ENCODE measurements at places on chromosomes 1 and 21. TPM values are rescaled to one million over a fixed set of nuclear protein-coding genes. Genes with fewer than 3 reads are reported as not detected.

DNA sequence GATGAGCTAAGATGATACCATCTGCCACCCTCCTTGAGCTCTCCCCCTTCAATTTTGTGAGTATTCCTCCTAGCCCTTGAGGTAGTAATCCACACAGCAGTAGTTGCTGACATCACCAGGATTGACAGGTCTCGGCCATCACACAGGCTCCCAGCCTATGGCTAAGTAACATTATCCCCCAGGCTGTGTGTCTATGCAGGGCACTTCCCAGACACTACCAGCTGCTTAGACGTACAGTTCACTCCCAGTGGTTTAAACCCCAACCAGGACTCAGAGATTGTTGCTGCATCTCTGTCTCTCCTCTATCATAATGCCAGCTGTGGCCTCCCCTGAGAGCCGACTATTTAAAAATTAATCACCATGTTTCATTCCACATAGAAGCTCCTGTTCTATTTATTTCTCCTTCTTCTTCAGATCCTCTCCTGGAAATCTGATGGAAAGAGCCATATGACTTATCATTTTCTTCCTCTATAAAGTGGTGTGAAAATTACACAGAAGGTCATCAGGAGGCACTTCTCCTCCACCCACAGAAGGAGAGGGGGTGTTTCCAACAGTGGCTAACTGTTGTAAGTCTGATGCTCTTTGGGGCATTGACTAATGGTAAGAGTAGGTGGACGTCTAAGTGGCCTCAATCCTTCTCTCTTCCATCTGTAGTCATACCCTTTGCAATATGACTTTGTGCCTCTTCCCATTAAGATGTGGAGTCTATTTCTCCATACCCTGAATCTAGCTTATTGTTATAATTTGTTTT lies 396.3 kb downstream of the SETD4 start:
- no peaks in the 10 kb centered on the region for H3K27me3 ChIP-seq
- H3K27ac ChIP-seq, result no peak overlapping the region
- no peak for DNase-seq
- no peak overlapping the region for H3K4me3 ChIP-seq
- H3K4me1 ChIP-seq, result no peaks in the 10 kb centered on the region

DNA sequence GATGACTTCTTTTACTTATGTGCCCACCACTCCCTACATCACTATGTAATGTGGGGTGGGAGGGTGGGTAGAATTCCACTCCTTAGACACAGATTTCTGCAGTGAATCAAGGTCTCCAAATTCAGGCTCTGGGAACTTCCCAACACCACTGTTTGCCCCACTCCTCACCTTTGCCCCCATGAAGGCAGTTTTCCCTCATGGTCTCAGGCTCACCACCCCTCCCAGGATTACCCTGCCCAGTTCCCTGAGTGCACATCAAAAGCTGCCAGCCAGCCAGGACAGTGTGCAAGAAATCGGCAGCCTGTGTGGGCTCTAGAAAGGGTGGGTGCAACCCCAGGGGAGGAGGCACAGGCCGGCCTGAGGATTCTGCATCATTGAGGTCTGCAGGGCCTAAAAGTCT lies 14.8 kb downstream of the NENF start:
- no peak overlapping the region for H3K4me3 ChIP-seq
- no peaks in the 10 kb centered on the region for H3K27me3 ChIP-seq
- no peaks in the 10 kb centered on the region for H3K4me1 ChIP-seq
- H3K27ac ChIP-seq, result no peak overlapping the region
- no peak for DNase-seq
- H3K36me3 ChIP-seq, result no peaks in the 10 kb centered on the region

GRCh38 chr1:7534061-7534825 lies 236.9 kb upstream of the VAMP3 start:
- H3K4me3 ChIP-seq, result no peak overlapping the region
- H3K27ac ChIP-seq, result no peak overlapping the region
- no peaks in the 10 kb centered on the region for H3K27me3 ChIP-seq

DNA sequence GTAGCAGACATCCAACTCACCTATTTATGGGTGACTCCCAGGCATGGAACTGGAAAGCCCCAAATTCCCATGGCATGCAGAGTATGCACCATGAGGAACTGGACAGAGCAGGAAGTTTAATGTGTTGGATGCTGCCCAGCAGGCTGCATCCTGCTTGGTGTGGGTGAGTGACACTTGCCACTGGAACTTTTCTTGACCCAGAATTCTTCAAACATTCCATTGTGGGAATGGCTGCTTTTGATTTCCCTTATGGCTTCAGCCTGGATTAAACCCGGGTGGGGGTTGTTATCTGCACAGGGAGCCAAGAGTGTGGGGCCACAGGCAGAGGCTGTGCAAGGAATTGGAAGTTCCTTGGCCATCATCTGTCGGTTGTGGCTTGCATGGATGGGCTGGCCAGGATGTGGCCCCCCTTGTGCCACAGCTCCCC lies 26.9 kb upstream of the BACE2 start:
- no peaks in the 10 kb centered on the region for H3K36me3 ChIP-seq
- no peaks in the 10 kb centered on the region for H3K27me3 ChIP-seq
- H3K4me3 ChIP-seq, result no peak overlapping the region
- no peaks in the 10 kb centered on the region for H3K4me1 ChIP-seq
- DNase-seq, result peak; percentile 23

- peaks cover 31% of the 10 kb centered on the region for H3K4me1 ChIP-seq
- peak overlapping the region; percentile 63 for H3K27ac ChIP-seq
- peaks cover 2% of the 10 kb centered on the region for H3K36me3 ChIP-seq
These were observed 37.0 kb downstream of the KCNJ15 start for GRCh38 chr21:38293765-38294164.

DNA sequence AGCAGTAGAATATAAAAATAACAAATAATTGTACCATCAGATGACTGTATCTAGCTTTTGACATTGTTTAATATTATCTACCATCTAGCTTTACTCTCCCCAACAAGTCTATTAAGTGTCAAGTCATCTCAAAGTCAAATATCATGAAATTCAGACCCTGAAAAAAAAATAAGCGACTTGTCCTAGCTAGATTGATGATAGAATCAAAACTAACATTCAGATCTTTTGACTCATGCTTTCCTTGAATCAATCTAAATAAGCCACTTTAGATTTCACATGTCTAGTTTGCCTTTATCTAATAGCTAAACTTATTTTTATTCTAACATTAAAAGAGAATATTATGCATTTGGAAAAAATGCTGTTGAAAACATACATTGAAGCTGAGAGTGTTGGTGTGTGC lies 35.4 kb downstream of the CRB1 start:
- no peak overlapping the region for H3K27ac ChIP-seq
- no peaks in the 10 kb centered on the region for H3K36me3 ChIP-seq
- no peak for DNase-seq
- no peaks in the 10 kb centered on the region for H3K4me1 ChIP-seq

DNA sequence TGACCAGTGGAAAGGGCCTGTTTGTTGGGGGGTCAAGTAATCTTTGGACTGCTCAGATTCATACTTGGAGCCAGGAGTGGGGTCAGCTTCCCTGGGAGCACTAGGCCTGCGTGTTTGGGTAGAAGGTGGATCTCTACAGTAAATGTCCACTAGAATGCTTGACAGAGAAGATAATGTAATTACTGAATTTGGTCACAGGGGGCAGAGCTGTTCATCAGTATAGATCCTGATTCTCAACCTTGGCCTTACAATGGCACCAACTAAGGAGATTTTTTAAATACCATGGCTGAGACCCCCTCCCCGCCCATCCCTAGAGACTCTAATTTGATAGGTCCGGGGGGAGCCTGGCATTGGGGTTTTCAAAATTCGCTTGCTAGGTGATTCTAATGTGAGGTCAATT lies 217.5 kb upstream of the PLXNA2 start:
- no peak for DNase-seq
- H3K27me3 ChIP-seq, result no peaks in the 10 kb centered on the region
- H3K4me1 ChIP-seq, result no peaks in the 10 kb centered on the region
- no peak overlapping the region for H3K27ac ChIP-seq
- H3K4me3 ChIP-seq, result no peak overlapping the region

- H3K27me3 ChIP-seq, result no peaks in the 10 kb centered on the region
- no peaks in the 10 kb centered on the region for H3K4me1 ChIP-seq
- H3K27ac ChIP-seq, result no peak overlapping the region
- DNase-seq, result no peak
These were observed 35.3 kb downstream of the MEGF6 start for GRCh38 chr1:3575993-3576392.

DNA sequence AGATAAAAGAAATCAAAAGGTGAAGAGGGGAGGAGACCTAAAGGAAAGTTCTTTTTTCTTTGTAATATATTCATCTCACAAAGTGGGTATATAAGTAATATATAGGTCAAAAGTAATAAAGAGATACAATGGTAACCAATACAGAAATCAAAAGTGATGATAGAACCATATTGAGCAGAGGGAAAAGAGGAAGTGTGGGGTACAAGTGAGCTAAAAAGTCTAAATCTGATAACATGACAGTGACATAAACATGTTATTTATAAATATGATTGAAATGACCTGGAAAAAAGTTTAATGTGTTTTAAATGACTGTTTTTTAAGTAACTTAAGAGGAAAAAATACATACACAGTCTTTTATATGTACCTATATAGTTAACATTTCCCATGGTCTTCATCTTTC lies 70.5 kb downstream of the MRPL39 start:
- H3K27ac ChIP-seq, result no peak overlapping the region
- DNase-seq, result no peak
- no peaks in the 10 kb centered on the region for H3K27me3 ChIP-seq
- no peak overlapping the region for H3K4me3 ChIP-seq
- no peaks in the 10 kb centered on the region for H3K4me1 ChIP-seq

DNA sequence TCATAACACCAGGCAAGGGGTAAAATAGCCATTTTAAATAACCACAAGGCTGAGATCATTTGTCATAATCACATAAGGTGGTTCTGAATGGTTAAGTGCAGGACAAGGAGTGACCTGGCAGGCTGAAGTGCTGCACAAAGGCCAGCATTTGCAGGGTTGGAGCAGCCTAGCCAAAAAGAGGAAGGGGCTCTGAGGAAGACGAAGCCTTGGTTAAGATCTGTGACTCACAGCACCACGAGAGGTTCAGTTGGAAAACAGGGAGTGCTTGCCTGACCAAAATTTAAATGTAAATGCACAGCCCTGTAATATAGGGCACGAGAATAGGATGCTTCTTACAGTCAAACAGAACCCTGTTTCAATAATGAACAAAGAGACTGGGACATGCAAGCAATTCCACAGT lies 12.1 kb downstream of the ATP5PF start:
- no peak for DNase-seq
- no peak overlapping the region for H3K4me3 ChIP-seq
- H3K4me1 ChIP-seq, result no peaks in the 10 kb centered on the region
- H3K36me3 ChIP-seq, result peaks cover 25% of the 10 kb centered on the region
- H3K27ac ChIP-seq, result no peak overlapping the region

GRCh38 chr1:240287722-240288121 lies 196.0 kb downstream of the FMN2 start:
- no peak for DNase-seq
- no peaks in the 10 kb centered on the region for H3K4me1 ChIP-seq
- no peaks in the 10 kb centered on the region for H3K27me3 ChIP-seq
- H3K4me3 ChIP-seq, result no peak overlapping the region
- no peak overlapping the region for H3K27ac ChIP-seq

- H3K27ac ChIP-seq, result no peak overlapping the region
- no peak for DNase-seq
- H3K4me3 ChIP-seq, result no peak overlapping the region
- no peaks in the 10 kb centered on the region for H3K36me3 ChIP-seq
- H3K27me3 ChIP-seq, result no peaks in the 10 kb centered on the region
These were observed 4.9 kb downstream of the TGFB2 start for GRCh38 chr1:218350035-218350525.

The CACHD1 gene
- total RNA-seq, result 8.2 TPM

The FALEC gene
- total RNA-seq, result not detected

The NPHS2 gene
- 1.2 TPM for total RNA-seq

The VCAM1 gene
- 539 TPM for total RNA-seq

The FAM131C gene
- total RNA-seq, result 5.0 TPM

The KRTAP7-1 gene
- total RNA-seq, result not detected

All from kidney (tissue), 22 donors.